Vagina (tissue), 2 donors: ENCODE measurements at places on chromosomes 13 and 19.

DNA sequence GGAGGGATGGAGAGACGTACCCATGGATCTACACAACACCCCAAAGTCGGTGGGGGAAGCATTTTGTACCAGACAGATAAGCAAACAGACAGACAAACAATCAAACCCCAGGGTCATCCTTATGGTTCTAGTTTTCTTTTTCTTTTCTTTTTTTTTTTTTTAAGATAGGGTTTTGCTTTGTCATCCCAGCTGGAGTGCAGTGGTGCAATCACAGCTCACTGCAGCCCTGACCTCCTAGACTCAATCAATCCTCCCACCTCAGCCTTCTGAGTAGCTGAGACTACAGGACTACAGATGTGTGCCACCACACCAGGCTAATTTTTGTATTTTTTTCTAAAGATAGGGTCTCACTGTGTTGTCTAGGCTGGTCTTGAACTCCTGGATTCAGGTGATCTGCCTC, 17.9 kb upstream of the FBL start:
- no peak for DNase-seq

GRCh38 chr19:39934584-39935363, at the start of gene FCGBP:
Gene FCGBP, minus strand, starts transcription at chr19:39934634.
- no peak for DNase-seq

DNA sequence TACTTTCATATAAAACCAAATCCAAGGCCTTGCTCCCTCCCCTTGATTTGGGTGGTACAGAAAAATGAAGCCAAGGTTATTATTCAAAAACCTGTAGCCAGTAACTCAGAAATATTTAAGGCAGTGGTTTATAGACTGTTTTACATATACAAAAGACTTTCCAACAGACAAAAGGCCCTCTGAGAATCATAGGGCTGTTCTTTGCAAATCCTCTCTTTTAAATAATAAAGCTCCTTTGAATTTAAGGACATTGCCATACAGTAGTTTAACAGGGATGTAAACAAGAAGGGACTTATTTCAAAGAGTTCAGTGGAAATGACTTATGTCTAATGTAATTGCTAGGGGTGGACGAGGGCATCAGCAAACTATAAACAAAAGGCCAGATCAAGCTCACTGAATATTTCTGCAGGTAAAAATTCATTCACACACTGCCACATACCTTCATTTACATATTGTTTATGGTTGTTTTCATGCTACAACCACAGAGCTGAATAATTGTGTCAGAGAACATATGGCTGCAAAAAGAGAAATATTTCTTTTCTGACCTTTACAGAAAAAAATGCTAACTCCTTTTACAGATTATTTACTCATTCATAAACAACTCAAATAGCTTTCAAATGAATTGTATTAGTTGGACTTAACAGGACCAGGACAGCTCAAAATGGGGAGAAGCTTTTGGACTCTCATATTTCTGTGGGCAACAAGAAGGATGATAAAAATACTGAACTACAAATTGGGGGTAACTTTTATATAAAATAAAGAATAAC, 665.6 kb downstream of the SLITRK1 start:
- no peak for DNase-seq

DNA sequence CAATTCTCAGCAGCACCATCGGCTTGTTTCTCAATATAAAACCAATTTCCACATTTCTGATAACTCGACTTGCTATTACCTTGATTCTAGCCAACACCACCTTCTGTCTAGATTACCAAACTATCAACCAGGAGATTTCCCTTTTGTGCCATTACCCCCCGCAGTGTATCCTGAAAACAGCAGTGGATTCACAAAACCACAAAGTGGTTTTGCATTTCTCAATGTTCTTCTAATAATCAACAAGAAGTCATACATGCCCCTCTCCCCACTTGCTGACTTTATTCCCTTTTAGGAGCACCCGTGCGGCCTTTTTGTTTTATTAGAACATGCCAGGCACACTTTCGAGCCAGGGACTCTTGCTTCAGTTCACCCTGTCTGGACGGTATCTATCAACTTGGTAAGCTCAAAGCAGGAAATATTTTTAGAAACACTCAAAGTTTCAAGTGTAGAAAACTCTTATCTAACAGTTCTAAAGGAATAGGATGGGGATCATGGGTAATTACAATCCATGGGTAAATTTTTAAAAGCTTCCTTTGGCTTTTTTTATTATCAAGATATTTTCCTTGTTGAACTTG, 967.4 kb downstream of the EFNB2 start:
- no peak for DNase-seq

DNA sequence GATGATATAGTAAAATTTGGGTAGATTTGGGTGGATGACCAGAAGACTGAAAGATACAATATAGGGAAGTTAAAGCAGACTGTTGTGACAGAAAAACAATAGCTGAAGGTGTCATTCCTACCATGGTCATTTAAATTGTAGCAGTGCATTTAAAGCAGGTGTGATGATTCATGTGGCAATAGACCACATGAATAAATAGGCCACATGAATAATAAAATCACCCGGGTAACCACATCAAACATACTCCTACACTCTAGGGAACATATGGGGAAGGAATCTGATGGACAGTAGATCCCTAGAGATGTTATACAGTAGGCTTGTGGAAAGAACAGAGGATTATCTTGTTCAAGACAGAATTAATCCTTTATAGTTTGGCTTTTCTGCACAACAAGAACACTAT, 392.6 kb downstream of the SLITRK5 start:
- no peak for DNase-seq

DNA sequence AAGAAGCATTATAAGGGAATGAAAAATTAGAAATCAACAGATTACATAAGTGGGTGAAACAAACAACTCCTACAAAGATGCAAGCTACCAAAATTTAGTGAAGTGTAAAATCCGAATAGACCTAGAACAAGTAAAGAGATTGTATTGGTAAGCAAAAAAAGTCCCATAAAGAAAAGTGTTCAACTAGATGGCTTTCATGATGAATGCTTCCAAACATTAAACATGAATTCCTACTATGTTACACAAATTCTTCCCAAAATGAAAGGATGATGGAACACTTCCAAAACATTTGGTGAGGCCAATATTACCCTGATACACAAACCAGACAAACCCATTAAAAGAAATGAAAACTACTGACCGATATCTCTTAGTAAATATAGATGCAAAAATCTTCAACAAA, 139.0 kb downstream of the GPC5 start:
- no peak for DNase-seq

- DNase-seq = no peak
Measured at GRCh38 chr13:21825186-21825585, 154.3 kb downstream of the FGF9 start.

- DNase-seq = peak; percentile 49
Measured at GRCh38 chr13:47723898-47724297, 277.2 kb downstream of the SUCLA2 start.

DNA sequence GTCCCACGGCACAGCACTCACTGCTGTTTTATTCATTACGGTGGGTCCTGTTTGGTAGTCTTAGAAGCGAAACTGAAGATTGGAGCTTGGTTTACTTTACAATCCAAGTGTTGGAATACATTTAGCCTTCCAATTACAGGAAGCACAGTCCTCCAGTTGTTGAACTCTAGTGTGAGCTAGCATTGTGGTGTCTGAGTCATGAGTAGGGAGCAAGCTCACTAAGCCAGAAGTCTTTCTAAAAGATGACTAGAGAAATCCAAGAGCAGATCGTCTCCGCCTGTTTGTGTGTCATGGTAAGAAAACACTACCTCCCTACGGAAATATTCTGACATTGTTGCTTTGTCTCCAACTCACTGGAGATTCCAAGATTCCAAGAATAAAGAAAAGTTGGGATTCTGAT, 10.1 kb upstream of the SHISA2 start:
- DNase-seq = no peak

GRCh38 chr19:31312009-31312676, 37.1 kb downstream of the TSHZ3 start:
- DNase-seq = no peak

DNA sequence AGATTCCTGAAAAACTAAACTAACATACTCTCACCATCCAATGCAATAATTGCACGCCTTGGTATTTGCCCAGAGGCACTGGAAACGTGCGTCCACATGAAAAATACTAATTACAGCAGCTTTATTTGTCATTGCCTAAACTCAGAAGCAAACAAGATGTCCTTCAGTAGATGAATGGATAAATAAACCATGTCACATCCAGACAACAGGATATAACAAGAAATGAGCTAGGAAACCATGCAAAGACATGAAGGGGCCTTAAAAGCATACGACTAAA, 25.0 kb downstream of the ELL start:
- DNase-seq = no peak

DNA sequence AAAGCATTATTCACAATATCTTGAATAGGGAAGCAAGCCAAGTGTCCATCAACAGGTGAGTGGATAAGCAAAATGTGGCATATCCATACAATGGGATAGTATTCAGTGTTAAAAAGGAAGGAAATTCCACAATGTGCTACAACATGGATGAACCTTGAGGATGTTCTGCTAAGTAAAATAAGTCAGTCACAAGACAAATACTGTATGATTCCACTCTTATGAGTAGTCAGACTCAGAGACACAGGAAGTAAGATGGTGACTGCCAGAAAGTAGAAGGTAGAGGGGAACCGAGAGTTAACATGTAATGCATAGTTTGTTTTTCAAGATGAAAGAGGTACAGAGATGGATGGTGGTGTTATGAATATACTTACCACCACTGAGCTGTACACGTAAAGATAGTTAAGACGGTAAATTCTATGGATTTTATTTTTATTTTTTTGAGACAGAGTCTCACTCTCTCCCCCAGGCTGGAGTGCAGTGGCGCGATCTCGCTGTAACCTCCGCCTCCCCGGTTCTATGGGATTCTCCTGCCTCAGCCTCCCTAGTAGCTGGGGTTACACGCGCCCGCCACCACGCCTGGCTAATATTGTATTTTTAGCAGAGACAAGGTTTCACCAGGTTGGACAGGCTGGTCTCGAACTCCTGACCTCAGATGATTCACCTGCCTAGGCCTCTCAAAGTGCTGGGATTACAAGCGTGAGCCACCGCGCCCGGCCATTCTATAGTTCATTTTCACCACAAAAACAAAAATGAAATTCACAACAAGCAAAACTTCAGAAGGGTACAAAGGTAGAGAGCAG, 1.0 kb upstream of the CHAMP1 start:
- DNase-seq = no peak

- no peak for DNase-seq
Measured at GRCh38 chr19:8307400-8307964, 676 bp downstream of the CD320 start.

GRCh38 chr13:77981281-77981881, 62.8 kb upstream of the EDNRB start:
- DNase-seq = no peak

DNA sequence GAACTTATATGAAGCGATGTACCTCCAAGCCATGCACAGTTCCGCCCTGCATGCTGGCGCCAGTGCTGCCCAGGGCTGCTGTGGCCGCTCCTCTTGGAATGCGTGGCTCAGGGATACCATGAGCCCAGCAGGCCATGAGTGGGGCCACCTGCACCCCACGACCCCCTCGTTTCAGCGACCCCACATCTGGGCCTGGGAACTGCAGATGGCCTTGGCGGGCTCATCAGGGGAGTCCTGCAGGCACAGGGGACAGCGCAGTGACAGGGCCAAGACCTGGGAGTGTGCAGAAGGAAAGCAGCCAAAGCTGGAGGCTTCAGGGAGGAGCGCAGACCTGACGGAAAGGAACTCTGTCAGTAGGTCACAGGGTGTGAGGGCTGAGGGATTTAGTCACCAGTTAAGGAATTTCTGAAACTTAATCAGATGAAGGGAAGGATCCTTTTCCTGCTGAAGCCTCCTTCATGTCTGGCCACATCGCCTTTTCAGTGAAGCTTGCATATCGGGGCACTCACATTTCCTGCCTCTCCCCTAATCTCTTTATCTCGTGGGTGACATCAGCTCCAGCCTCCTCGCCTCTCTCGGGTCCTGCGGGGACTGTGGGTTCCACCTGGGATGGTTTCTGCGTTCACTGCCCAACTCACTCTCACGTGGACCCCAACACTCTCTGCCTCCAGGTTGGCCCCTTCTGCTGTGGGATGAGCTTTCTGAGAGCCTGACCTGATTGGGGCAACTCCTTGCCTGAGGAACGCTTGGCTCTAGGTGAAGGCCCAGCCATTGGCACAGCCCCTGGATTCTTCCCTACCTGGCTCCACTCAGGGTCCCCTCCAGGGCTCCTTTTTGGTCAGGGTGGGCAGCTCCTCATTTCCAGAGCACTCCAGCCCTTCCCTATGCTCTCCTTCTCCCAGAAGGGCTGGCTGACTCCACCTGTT, 123.5 kb downstream of the CRYL1 start:
- peak; percentile 95 for DNase-seq

GRCh38 chr13:114151565-114152284, 19.3 kb upstream of the RASA3 start:
- no peak for DNase-seq

DNA sequence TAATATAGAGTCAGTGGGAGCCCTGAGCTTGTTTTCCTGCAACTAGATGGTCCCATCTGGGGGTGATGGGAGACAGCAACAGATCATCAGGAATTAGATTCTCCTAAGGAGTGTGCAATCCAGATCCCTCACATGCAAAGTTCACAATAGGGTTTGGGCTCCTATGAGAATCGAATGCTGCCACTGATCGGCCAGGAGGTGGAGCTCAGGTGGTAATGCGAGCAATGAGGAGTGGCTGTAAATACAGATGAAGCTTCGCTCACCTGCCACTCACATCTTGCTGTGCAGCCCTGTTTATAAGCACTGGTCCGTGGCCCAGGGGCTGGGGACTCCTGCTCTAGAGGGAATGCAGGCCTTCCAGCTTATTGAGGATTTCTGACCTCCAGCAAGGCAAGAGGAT, 5.7 kb downstream of the ZNF558 start:
- DNase-seq = peak; percentile 22

DNA sequence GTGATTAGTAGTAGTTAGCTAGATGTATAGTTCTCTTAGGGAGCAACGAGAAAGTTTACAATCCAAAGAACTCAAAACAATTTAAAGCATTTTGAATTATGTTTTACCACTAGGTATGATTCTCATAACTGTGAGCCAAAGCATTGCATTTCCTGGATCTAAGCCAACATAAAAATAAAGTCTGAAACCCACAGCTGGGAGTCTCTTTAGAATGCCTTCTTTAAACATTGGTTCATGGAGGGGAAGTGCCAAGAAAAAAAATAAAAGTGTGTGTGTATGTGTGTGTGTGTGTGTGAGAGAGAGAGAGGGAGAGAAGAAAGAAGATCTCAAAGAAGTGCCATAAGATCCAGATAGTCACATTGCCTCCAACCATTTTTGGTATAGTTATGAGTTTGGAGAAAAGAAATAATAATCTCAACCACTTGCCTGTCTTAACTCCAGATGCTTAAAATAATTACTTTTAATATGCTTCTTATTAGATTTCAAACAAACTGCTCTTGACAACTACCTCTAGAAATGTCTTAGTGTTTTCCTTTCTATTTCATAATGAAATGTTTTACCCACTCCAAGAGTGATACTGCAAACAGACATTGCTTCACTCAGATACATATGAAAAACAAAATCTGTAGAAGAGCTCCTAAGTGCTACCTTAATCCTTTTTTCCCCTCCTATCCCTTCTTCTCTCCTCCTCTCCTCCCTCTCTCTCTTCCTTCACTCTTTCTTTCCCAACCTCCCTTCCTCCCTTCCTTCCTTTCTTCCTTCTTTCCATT, 554.1 kb downstream of the KCTD12 start:
- no peak for DNase-seq
